Thoracic aorta (tissue), 2 donors: ENCODE measurements at places on chromosomes 3 and 15.

- no peak overlapping the region for H3K4me3 ChIP-seq
- no peaks in the 10 kb centered on the region for H3K27me3 ChIP-seq
- no peaks in the 10 kb centered on the region for H3K4me1 ChIP-seq
- no peak for DNase-seq
- H3K36me3 ChIP-seq = peaks cover 2% of the 10 kb centered on the region
Measured at GRCh38 chr3:17050071-17050470, 165.3 kb downstream of the PLCL2 start.

- H3K27me3 ChIP-seq = no peaks in the 10 kb centered on the region
- H3K4me1 ChIP-seq = peaks cover 24% of the 10 kb centered on the region
Measured at GRCh38 chr3:30518872-30519271, 87.5 kb upstream of the TGFBR2 start.

DNA sequence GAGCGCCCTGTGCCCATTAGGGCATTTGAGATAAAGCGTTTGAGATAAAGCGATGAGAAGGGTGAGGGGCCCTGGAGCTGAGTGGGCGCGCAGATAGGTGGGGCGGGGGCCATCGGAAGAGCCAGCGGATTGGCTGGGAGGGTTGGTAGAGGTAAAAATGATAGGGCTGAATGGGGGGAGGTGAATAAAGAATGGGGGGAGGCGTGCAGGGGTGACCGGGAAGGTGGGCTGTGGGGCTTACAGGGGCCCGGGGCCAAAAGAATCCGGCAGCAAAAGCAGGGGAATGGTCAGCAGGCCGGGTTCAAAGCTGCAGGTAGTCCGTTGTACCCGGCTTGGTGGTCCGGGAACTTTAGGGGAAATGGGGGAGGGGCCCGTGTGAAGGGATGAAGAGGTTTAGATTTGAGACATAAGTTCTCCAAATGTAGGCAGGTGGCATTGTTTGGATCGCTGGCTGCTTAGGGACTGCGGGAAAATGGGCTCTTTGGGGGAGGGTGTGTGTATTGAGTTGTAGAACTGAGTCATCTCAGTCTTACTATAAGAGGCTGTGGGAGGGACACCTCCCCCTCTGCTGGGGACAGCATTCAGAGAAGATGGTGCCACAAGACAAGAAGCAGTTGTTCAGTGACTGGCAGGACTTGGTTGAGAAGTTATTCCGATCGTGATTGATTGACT lies 610 bp downstream of the ARID3B start:
- no peak for DNase-seq
- peak overlapping the region; percentile 99 for H3K4me3 ChIP-seq
- no peaks in the 10 kb centered on the region for H3K36me3 ChIP-seq
- peaks cover 21% of the 10 kb centered on the region for H3K4me1 ChIP-seq

DNA sequence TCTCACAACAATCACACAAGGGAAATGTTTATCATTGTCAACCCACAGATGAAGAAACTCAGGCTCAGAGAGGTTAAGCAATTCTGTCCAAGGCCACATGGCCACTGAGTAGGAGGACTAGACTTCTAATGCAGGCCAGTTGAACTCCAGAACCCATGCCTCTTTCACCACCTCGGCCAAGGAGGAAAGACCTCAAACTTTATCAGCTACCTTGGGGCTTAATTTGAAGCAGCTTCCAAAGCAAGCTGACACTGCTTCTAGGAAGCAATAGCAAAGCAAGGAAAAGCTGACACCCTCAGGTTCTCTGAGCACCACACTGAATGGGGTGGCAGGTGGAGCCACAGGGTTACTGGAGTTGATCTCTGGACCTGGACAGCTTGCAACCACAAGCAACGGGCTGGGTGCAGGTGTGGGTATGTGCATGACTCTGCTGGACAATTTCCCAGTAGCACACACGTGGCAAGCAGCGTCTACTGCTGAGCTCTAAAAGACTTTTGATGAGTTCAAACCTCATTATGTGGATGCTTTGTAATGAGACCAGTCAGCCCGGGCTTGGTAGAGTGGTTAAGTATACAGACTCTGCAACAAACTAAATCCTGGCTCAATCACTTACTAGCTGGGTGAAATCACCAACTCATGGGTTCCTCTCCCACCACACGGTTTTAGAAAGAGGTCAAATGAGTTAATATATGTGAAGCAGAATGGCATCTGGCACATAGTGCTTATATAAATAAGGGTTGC lies 23.1 kb downstream of the CCNL1 start:
- H3K27me3 ChIP-seq = no peaks in the 10 kb centered on the region
- peak overlapping the region; percentile 62 for H3K27ac ChIP-seq
- no peaks in the 10 kb centered on the region for H3K36me3 ChIP-seq
- peaks cover 60% of the 10 kb centered on the region for H3K4me1 ChIP-seq
- H3K4me3 ChIP-seq = no peak overlapping the region

DNA sequence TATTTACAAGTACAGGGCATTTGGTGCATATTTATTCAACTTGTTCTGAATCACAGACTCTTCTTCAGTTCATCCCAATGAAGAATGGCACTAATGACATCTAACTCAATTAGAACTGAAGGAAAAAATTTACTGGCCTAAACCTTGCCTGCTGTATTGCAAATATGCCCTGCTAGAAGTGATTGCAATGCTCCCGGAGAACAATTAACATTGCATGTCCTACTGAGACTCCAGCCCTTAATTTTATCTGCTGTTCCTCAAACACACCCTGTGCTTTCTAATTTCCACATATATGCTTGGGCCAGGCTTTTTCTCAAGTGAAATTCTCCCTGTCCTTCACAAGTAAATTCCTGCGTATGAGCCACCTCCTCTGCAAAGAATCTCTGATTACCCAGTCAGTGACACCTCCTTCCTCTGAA lies 8.3 kb downstream of the ACKR4 start:
- H3K27me3 ChIP-seq = no peaks in the 10 kb centered on the region
- no peaks in the 10 kb centered on the region for H3K36me3 ChIP-seq
- no peak for DNase-seq

- peaks cover 29% of the 10 kb centered on the region for H3K36me3 ChIP-seq
- peaks cover 10% of the 10 kb centered on the region for H3K4me1 ChIP-seq
- H3K27ac ChIP-seq = no peak overlapping the region
Measured at GRCh38 chr15:88882785-88883184, 12.6 kb downstream of the HAPLN3 start.

DNA sequence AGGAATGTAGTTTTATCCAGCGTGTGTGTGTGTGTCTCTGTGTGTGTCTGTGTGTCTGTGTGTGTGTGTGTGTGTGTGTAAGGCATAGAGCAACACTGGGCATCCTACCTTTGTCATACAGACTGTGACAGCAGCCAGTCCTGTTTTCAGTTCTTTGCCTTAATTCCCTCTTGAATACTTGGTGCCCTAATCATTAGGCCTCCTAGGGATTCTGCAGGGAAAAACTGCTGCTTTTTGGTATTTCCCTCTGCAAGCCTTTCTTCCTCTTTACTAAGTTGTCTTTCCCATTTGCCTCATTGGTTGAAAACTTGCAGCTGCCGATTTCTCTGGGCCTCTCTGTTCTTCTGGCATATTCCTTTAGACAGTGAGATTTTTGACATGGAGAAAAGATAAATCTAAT lies 9.2 kb downstream of the SLC25A36 start:
- peaks cover 14% of the 10 kb centered on the region for H3K4me1 ChIP-seq
- no peaks in the 10 kb centered on the region for H3K27me3 ChIP-seq
- DNase-seq = no peak

GRCh38 chr3:133995264-133995663 lies 34.5 kb downstream of the SLCO2A1 start:
- H3K27ac ChIP-seq = no peak overlapping the region
- H3K36me3 ChIP-seq = no peaks in the 10 kb centered on the region
- no peaks in the 10 kb centered on the region for H3K4me1 ChIP-seq
